GM12864 (cell line): ENCODE measurements at places on chromosomes 4 and X.

GRCh38 chrX:6898371-6898770 lies 249.1 kb upstream of the STS start:
- DNase-seq = no peak

- no peak for DNase-seq
Measured at GRCh38 chr4:121938282-121939092, 13.4 kb downstream of the TRPC3 start.

GRCh38 chr4:137601934-137602333 lies 69.6 kb upstream of the PCDH18 start:
- DNase-seq = no peak

GRCh38 chr4:58734030-58734674 lies 1624.0 kb upstream of the IGFBP7 start:
- DNase-seq = no peak

DNA sequence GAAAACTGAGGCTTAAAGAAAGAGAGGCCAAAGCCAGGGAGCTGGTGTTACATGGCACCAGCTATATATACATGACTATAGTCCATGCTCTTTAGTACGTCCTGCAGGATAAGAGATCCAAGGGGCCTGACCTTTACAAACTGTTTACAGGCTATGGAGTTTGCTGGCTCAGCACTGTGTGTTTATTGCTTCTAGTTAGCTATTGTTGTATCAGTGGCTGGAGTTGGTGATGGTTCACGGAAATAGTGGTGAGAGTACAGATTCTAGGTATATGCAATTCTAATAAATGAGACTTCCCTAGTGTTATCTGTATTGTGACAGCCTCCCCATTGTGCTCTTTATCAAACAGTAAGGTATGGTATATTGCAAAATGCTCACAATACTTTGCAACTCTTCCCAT lies 46.5 kb downstream of the REPS2 start:
- no peak for DNase-seq

- DNase-seq = no peak
Measured at GRCh38 chr4:179804440-179804839, 2362.2 kb upstream of the AGA start.

DNA sequence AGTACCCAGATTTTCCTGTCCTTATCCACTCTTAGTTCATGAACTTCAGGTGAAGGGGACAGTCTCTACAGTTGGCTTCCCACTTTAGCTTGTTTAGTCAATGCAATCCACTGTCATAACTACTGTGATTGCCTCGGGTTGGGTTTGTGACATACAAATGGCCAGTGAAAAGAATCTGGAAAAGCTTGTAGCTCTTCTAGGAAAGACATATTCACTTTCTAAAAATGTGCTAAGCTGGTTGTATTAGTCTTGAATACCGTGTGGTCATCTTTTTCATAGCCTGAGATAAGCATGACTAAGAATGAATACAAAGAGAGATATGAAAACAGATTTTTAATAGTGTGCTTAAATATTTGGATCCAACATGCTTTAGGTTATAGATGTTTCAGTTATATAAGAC lies 1443.5 kb upstream of the IGFBP7 start:
- no peak for DNase-seq
